Stimulated activated CD4-positive, alpha-beta T cell treated with anti-CD3 and anti-CD28 coated beads, Interleukin-15, amount 100 ng/mL, for 1 hour (primary cell): ENCODE measurements at places on chromosomes 16 and 17.

- no peak for DNase-seq
Measured at GRCh38 chr17:15971098-15971678, 26.3 kb downstream of the ADORA2B start.

DNA sequence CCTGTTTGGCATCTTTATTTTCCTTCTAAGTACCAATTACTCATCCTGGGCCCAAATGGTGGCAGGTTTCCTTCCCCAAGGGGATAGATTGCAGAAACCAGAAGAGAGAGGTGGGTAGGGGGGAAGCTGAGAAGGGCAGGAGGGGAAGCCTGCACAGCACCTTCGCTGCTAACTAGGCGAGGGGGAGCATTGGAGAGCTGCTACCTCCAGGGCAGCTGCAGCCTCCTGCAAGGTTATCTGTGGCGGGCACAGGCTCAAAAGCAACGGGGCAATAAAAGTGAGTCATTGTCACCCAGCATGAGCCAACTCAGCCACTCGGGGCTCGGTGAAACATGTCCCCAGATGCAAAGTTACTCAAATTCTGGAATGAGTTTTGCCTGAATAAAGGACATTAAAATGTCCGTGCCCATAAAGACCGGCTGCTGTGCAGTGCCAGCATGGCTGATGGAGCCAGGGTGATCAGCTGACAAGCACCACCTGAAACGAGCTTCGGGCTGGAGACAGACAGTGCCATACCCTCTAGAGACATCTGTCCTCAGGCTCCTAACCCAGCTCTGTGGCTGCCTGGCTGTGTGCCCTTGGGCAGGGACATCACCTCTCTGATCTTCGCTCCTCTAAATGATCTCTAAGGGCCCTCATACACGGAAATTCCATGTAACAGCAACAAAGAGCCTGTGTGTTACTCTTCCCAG is 68.1 kb upstream of the GRIN2A start:
- DNase-seq, result no peak

DNA sequence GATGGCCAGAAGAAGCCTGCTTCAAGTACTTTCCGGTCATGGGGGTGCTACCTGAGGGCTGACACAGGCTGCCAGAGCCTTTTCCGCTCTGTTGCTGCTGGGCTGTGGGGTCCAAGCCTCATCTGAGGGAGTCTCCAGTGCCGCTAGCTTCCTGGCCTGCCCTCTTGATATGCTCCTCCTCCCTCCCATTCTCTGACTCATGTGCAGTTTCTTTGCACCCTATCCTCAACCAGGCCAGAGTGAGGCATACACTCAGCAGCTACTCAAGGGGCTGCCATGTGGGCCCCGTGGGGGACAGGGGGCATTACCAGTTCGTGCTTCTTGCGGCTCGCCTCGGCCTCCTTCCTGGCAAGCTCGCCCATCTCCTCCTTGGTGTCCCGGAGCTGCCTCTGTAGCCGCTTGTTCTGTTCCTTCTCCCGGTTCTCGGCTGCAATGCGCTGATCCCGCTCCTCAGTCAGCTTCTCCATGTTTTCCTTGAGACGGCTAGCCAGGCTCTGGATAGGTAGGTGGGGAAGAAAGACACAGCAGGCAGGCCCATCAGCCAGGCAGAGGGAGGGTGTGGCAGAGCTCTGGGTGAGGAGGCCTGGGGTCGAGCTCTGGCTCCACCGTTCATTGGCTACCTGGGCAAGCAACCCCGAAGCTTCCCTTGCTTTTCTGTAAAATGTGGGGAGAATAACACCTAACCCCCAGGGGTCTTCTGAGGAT is 43.8 kb downstream of the PIPOX start:
- DNase-seq, result no peak

DNA sequence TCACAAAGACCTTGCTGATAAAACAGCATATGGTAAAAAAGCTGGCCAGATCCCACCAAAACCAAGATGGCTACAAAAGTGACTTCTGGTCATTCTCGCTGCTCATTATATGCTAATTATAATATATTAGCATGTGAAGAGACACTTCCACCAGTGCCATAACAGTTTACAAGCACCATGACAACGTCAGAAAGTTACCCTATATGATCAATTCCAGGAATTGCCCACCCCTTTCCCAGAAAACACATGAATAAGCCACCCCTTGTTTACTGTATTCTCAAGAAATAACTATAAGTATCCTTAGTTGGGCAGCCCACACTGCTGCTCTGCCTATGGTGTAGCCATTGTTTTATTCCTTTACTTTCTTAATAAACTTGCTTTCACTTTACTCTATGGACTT is 44.6 kb upstream of the IRX5 start:
- DNase-seq, result no peak

GRCh38 chr17:82815790-82816305 is 24.0 kb downstream of the ZNF750 start:
- DNase-seq, result no peak

DNA sequence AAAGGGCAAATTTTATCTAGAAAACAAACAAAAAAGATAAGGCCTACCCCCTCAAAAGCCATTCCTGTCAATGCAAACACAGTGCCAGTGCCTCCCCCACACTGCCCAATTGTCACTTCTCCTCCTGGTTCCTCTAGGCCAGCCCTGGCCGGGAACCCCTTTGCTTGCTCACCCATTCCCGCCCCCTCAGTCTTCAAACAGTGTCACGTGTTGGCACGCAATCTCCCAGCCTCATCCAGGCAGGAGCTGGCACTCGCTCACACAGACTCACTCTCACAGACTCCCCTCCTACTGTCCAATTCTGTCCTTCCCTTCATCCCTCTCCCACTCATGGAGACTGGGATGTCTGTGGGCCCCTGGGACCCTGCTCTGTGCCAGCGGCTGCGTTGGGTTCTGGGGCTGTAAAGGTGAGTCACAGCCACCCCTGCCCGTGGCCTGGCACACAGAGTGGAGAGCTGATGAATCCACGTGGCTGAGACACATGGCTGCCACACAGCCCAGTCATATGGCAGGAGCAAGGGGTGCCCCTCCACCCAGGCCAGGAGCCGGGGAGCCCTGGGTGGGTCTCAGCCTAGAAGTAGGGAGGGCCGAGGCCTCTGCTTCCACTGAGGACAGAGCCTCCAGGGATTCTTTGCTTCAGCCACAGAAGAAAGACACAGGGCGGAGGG is 54.8 kb downstream of the VAC14 start:
- no peak for DNase-seq
